ENCODE measurements at places on chromosomes 12 and 14.

- no peak for DNase-seq
These were observed 2.2 kb upstream of the TC2N start for GRCh38 chr14:91869556-91869955.

GRCh38 chr14:76968621-76969063 is 59.9 kb downstream of the IRF2BPL start:
- DNase-seq, result no peak

DNA sequence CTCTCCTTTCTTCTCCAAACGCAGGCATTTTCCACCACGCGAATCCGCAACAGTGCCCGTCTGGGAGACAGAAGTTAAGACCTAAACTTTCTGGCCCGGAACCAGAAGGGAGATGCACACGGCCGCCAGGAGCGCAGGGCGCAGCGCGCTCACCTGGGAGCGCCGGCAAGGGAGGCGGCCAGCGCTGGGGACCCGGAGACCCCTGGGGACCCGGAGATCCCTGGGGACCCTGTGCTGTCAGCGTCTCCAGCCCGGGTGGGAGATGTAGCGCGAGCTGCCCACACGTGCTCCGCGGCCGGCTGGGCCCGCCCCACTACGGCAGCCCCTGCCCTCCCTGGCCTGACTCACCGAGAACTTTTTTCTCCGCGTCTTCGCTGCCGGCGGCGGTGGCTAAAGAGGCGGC is 620 bp downstream of the YBX3 start:
- DNase-seq, result peak; percentile 75

- peak; percentile 15 for DNase-seq
These were observed 36.0 kb upstream of the SNX6 start for GRCh38 chr14:34665785-34666435.

DNA sequence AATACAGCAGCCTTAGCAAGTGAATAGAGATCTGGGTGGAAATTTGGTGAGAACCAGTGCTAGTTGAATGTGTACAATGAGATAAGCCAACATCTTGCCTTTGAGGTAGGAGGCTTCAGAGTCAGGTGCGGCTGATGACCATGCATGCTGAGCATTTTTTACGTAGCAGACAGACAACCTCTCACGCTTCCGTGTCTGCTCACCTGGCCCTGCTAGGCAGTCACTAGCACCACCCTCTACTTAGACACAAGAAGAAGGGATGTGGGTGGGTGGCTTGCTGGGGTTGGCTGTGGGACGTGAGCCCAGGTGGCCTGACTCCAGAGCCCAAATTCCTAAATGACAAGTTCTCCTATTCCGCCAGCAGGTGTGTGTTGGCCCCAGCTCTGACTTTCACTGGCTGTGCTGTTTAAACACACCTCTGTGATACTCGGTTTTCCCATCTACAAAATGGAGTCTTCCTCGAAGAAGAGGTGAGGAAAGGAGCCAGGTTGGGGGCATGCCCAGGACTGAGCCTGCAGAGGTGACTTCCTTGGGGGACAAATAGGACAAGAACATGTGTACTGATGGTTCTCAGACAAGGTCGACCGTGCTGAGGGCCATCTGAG is 57.8 kb upstream of the BCL11B start:
- DNase-seq, result no peak

- no peak for DNase-seq
These were observed 3.0 kb downstream of the FOS start for GRCh38 chr14:75281654-75282019.

DNA sequence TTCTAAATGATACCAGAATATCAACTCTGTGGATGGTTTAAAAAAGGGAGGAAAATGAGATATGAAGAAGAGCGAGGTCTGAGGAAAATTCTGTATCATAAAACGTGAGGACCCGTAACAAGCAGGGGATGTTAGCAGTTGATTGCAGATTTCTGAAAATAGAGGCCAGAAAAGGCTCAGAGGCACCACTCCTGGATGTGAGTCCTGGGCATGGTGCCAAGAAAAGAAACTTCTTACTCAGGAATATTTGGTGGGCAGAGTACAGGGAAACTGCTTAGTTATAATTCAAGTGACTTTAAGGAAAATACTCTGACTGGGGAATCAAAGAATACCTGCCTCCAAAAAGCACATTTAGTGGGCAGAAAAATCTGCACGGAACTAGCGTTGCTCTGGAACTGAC is 85.5 kb downstream of the PRICKLE1 start:
- DNase-seq, result no peak

Data from OCI-LY7 (cell line).